ENCODE measurements at places on chromosomes 3 and 15. TPM values are rescaled to one million over a fixed set of nuclear protein-coding genes. Genes with fewer than 3 reads are reported as not detected.

The CORO2B gene
- total RNA-seq, result 1.7 TPM

GRCh38 chr3:146065573-146066006, 95.4 kb downstream of the PLOD2 start:
- peak; percentile 79 for DNase-seq

DNA sequence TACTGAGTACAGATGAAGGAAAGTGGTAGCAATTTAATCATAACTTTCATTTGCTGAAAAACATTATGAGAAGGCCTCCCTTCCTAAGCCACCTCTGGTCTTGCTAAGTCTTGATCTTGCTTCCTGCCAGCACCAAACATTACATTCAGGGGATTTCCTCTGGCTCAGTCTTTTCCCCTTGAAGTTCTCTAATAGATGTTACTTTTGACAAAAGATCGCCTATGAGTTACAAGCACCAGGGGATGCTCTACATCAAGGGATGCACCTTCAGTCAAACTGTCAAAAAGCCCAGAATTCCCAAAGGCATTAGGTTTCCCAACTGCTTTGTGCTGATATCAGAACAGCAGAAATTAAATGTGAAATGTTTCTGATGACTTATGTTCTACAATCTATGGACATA, 47.3 kb downstream of the AQP9 start:
- DNase-seq, result no peak

The ATP13A5 gene
- not detected for total RNA-seq

The RETNLB gene
- not detected for total RNA-seq
